ENCODE measurements at places on chromosomes 7 and 10. TPM values are rescaled to one million over a fixed set of nuclear protein-coding genes. Genes with fewer than 3 reads are reported as not detected.

Gene LEP
- total RNA-seq, result not detected

Gene CLRN3
- 119 TPM for total RNA-seq

Gene STRIP2
- total RNA-seq, result 1.7 TPM

Gene LZTS2
- 28.0 TPM for total RNA-seq

Gene CLEC2L
- not detected for total RNA-seq

Gene AKR1C4
- not detected for total RNA-seq

Gene FAM25C
- not detected for total RNA-seq

Measured in Peyer's patch (tissue), 4 donors.